ENCODE measurements at places on chromosomes 2 and 18.

GRCh38 chr2:214575030-214575429 lies 164.2 kb downstream of the VWC2L start:
- DNase-seq = no peak

- no peak for DNase-seq
Measured at GRCh38 chr2:215031321-215031720, 107.1 kb downstream of the ABCA12 start.

- DNase-seq = no peak
Measured at GRCh38 chr2:223855426-223855825, 18.0 kb upstream of the AP1S3 start.

DNA sequence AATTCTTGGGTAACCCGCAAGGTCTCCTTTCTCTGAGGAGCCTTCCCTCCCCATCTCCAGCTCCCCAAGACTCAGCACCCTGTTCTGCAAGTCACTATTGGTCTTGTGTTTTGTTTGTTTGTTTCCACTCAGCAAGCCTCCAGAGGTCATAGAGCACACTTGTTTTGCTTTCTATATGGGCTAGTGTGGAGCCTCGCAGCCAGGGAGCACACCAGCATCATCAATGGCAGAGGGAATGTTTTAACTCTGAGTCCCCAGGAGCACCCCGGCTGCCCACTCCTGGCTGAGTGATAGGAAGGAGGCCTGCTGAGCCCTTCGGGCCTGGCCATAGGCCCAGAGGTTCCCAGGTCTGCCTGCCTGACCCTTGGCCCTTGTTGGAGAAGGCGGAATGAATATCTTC lies 36.6 kb downstream of the GLI2 start:
- DNase-seq = no peak

GRCh38 chr2:154187948-154188347 lies 316.2 kb downstream of the GALNT13 start:
- no peak for DNase-seq

- DNase-seq = no peak
Measured at GRCh38 chr2:23838996-23839395, 87.9 kb downstream of the ATAD2B start.

Data from NCI-H2029 (cell line).